ENCODE measurements at places on chromosomes 7 and 10.
A peak's percentile ranks its signal among the peaks of the same experiment; 100 is the strongest.

GRCh38 chr7:128417071-128417470 is 7.3 kb upstream of the IMPDH1 start:
- DNase-seq: no peak

DNA sequence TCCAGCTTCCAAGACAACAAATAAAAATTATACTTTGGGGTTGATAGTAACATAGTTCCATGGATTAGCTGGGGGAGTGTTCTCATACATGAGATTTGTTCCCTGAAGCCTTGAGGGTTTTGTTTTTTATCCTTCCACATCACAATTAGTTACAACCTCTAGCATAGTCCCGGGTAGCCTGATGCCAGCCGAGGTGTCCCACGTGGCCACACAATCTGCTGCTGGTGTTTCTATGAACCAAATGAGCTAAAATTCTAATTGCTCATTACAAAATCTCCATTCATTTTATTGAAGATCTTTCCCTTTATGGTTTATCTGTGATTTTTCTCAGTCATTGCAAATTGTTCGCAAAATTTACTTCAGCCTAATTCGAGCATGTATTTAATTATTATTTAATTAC is 84.7 kb downstream of the CACNA2D1 start:
- no peak for DNase-seq

GRCh38 chr7:133570321-133570720 is 317.4 kb downstream of the EXOC4 start:
- DNase-seq: no peak

GRCh38 chr7:140654661-140655060 is 14.0 kb upstream of the DENND2A start:
- DNase-seq: no peak

GRCh38 chr10:103584216-103585010 is 90.9 kb downstream of the NEURL1 start:
- peak; percentile 48 for DNase-seq

DNA sequence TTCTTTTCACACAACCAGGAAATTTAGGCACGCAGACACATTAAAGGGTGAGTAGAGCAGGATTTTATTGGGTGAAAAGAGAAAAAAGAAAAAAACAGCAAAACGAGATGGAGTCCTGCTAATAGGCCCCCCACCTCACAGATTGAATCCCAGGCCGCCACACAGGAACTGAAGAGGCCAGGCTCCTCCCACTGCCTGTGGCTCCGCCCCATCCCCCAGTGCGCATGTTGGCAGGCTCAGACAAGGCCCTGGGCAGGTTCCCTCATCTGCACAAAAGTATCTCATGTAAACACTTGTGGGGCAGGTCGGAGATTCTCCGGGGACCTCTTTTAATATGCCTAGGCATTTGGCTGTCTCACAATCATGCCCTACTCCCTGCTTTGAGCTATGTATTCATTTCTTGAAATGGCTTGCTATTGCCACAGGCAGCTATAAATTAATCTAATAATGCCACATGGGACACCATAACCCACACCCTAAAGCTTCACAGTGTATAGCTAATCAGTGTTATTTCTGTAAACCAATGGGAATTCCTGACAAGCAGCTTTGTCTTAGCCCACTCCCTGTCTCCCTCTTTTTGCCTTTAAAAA is 76.2 kb upstream of the KIF5B start:
- DNase-seq: no peak

- no peak for DNase-seq
Observed at GRCh38 chr10:95660283-95660682, 3.8 kb upstream of the ALDH18A1 start.

- DNase-seq: no peak
Observed at GRCh38 chr10:80701706-80702105, 164.0 kb downstream of the SH2D4B start.

- no peak for DNase-seq
Observed at GRCh38 chr7:132359743-132360142, 216.5 kb downstream of the PLXNA4 start.

DNA sequence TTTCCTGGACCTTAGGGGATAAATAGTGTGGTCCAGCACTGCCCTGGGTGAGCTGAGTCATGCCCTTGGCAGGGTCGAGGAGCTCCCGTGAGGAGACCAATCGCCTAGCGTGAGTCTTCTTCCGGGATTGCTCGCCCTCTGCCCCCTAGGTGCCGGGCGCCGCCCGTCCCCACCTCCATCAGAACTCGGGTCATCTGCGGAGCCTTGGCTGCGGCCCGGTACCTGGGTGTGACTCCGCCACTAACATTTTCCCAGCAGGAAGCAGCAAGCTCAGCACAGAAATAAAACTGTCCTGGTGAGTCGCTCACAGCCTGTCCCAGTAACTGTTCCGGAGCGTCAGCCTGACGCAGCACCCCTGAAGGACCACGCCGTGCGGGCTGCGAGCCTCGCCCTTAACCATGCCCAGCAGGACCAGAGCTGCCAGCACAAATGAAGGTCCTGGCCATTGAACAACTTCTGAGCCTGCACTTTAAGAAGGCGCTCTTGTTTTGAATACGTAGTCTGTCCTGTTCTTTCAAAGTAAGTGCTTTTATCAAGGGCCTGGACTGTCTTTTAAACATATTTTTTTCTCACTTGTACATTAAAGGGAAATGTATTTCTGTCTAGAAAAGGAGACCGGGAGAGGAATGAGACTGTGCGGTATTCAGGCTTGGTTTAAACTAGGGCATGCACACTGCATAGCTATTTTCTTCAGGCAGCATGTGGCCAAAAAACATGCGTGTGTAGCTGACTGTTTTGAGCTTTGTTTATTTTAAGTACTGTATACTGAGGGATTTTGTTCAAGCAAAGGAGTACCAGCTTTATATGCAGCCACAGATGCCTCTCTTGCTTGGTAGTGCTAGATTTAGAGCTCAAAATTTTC is 136.7 kb downstream of the HECW1 start:
- no peak for DNase-seq

- peak; percentile 29 for DNase-seq
Observed at GRCh38 chr10:23702977-23703414, 264.1 kb downstream of the OTUD1 start.

DNA sequence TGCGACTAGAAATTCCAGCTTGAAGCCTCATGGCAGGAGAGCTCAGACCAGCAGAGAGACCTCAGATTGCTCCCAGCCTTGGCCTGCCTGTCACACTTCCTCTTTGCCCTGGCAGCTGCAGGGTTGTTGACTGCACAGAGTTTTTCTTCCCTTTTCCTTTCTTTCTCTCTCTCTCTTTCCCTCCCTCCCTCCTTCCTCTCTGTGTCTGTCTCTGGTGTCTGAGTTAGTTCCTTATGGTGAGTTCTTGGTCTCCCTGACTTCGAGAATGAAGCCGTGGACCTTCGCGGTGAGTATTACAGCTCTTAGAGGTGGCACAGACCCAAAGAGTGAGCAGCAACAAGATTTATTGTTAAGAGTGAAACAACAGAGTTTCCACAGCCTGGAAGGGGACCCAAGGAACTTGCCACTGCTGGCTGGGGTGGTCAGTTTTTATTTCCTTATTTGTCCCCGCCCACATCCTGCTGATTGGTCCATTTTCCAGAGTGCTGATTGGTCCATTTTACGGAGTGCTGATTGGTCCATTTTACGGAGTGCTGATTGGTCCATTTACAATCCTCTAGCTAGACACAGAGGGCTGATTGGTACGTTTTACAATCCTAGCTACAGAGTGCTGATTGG is 266.3 kb downstream of the RPS24 start:
- no peak for DNase-seq

DNA sequence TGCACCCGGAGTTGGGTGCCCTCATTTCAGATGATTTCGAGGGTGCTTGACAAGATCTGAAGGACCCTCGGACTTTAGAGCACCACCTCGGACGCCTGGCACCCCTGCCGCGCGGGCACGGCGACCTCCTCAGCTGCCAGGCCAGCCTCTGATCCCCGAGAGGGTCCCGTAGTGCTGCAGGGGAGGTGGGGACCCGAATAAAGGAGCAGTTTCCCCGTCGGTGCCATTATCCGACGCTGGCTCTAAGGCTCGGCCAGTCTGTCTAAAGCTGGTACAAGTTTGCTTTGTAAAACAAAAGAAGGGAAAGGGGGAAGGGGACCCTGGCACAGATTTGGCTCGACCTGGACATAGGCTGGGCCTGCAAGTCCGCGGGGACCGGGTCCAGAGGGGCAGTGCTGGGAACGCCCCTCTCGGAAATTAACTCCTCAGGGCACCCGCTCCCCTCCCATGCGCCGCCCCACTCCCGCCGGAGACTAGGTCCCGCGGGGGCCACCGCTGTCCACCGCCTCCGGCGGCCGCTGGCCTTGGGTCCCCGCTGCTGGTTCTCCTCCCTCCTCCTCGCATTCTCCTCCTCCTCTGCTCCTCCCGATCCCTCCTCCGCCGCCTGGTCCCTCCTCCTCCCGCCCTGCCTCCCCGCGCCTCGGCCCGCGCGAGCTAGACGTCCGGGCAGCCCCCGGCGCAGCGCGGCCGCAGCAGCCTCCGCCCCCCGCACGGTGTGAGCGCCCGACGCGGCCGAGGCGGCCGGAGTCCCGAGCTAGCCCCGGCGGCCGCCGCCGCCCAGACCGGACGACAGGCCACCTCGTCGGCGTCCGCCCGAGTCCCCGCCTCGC is at the start of gene EGFR:
Gene EGFR (plus strand): TSS at position 657 of the 830 bp plus-strand sequence. CDS start 261 bp downstream, outside the sequence.
- no peak for DNase-seq

- DNase-seq: no peak
Observed at GRCh38 chr7:26153823-26154783, 2.1 kb downstream of the NFE2L3 start.

GRCh38 chr7:88835147-88835728 is 39.7 kb upstream of the TEX47 start:
- DNase-seq: no peak

GRCh38 chr7:93117852-93118530 is at the start of gene SAMD9:
TSS of gene SAMD9 (minus strand) at chr7:93117979. CDS start at chr7:93106097, 11,882 bp downstream.
- peak; percentile 17 for DNase-seq

GRCh38 chr7:128450409-128450808 is 5.3 kb upstream of the HILPDA start:
- no peak for DNase-seq

DNA sequence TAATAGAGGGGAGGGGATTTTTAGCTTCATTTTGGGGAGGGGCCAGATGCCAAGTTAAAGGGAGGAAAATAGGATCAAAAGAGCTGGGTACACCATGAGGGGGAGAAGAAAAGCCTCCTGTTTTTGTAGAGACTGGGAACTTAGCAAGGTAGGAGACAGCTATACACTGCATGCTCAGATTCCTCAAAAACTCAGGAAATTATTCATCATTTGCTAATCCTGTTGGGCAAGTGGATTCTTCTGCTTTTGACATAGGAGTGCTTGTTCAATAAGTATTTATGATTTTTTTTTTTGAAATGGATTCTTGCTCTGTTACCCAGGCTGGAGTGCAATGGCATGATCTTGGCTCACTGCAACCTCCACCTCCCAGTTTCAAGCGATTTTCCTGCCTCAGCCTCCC is 73.4 kb downstream of the LYZL2 start:
- no peak for DNase-seq

DNA sequence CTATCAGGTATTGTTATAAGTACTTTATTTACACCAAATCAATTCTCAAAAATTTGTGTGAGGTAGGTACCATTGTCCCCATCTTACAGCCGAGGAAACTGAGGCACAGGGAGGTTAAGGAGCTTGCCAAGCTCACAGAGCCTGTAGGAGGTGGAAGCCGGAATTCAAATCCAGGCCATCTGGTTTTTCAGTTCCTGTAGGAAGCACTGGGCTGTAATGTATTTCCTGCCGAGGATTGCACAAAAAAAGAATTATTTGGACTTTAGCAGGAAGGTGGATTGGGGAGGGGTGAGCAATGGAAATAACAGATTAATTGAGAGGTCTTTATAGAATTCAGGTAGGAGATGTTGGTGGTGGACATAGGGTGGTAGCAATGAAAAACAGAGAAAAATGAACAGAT is 315.3 kb upstream of the AUTS2 start:
- DNase-seq: no peak

- DNase-seq: no peak
Observed at GRCh38 chr7:5689118-5689517, 92.3 kb downstream of the RNF216 start.

- DNase-seq: no peak
Observed at GRCh38 chr10:57973451-57973850, 294.2 kb downstream of the IPMK start.
